ENCODE measurements at places on chromosomes 13 and 19. TPM values are rescaled to one million over a fixed set of nuclear protein-coding genes. Genes with fewer than 3 reads are reported as not detected.

ZNF177 gene
- 1.1 TPM for total RNA-seq

MBD3L3 gene
- not detected for total RNA-seq

MCF2L gene
- total RNA-seq, result 2.6 TPM

OLFM2 gene
- total RNA-seq, result 1.4 TPM

LRRC25 gene
- total RNA-seq, result not detected

SULT2B1 gene
- 0.12 TPM for total RNA-seq

DCT gene
- total RNA-seq, result 0.12 TPM

All from smooth muscle cell of the coronary artery (primary cell).